ENCODE measurements at places on chromosomes 2 and 18.

- no peak for DNase-seq
These were observed 333.6 kb upstream of the UBE2E3 start for GRCh38 chr2:180646756-180647155.

- no peak for DNase-seq
These were observed 147.6 kb downstream of the HDAC4 start for GRCh38 chr2:239253264-239253663.

DNA sequence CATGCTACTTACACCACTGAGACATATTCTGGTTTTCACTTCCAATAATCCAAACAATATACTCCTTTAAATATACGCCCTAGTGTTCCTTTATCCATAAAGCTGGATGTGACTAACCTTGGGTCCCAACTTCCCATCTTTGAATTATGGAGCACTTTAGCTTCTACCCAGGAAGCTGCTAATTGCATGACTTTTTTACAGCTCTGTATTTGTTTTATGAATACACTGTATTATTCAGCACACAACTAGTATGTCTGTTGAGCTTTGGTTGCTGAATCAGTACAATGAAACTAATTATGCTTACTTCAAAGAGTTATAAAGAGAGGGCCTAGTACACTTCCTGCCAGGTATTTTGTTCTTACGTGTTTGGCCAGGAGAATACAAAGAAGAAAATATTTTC lies 118.5 kb downstream of the BAZ2B start:
- DNase-seq = no peak

- DNase-seq = no peak
These were observed 148.8 kb upstream of the STON1 start for GRCh38 chr2:48380989-48381625.

GRCh38 chr2:228999326-228999725 lies 271.8 kb downstream of the PID1 start:
- no peak for DNase-seq

DNA sequence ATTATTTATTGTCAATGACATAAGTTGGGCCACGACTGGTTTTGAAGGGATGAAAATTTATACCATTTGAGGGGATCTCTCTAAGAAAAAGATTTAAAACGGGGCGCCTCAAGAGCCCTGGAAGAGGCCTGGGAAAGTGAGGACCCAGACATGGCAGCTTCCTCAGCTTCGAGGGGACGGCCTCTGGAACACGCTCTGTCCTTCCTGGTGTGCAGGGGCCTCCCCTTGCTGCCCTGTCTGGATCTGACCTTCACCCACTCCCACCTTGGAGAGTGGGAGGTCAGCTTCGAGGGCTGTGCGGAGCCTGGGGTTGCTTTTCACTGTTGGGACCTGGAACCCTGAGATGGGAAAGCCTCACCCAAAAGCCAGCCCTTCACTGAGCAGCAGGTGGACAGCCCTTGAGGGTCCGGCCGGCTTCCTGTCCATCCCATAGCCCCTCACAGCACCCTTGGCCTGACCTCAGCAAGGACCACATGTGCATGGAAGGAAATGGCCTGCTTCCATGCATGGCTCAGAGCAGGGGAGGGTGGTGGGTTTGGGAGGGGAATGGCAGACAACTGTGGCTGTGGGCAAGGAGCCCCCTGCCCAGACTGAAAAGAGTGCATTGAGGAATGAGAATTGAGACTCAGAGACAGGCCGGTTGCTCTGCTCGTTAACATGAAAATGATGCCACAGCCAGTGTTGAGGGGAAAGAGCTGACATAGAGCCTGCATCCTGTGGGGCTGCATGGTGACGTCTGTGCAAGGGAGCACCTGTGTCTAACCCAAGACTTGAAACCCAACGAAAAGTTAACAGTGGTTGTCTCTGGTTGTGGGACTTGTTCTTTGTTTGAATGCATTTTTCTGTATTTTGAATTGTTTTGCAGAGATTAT lies 16.3 kb downstream of the FBLN7 start:
- no peak for DNase-seq

GRCh38 chr2:57802243-57802642 lies 244.4 kb upstream of the VRK2 start:
- DNase-seq = no peak

GRCh38 chr2:162058973-162059668 lies 14.9 kb downstream of the DPP4 start:
- no peak for DNase-seq

DNA sequence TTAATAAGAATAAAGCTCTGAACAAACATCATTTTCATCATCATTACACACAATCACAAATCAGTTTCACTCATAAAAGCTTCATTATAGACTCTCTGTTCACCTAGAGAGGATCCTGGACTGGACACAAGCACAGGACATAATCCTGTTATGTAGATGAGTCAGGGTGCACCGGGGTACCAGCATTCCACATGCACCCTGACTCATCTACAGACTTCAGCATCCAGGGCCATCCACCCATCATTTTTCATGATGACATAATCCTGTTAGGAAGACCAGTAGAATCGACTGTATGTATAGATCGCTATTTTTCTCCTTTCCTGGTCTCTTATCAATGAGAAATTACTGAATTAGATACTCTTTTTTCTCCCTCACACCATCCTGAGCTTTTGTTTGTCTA lies 73.7 kb upstream of the PIK3C3 start:
- no peak for DNase-seq

GRCh38 chr18:13451661-13452387 lies 233.3 kb downstream of the LDLRAD4 start:
- no peak for DNase-seq

DNA sequence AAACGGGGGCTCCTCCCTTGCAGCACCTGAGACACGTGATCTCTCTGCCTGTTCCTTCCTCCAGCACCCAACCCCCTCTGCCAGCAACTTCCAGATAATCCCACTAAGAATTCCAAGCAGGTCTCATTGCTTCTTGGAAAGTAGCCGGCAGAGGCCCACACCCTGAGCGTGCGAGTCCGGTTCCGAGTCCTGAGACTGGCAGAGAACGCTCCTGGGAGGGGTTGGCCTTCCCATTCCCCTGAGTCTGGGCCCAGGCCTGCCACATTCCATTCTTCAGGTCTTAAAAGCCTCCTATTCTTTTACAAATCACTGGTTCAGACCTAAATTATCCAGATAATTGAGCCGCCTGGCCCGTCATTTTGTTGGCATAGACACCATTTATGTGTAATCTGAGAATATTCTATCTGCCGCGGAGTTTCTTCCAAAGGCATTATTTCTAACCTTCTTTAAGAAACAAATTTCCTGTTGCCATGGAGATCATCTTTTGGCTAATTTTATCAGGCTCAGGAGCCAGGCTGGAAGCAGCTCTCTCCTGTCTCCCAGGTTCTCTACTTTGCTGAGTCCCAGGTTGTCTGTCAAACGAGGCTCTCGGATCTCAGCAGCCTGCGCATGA lies 165.4 kb downstream of the MYCN start:
- DNase-seq = no peak

GRCh38 chr2:71667256-71668182 lies 214.2 kb downstream of the DYSF start:
- no peak for DNase-seq

- DNase-seq = no peak
These were observed 32.3 kb downstream of the PTPN2 start for GRCh38 chr18:12851716-12852115.

Measured in NCI-H1436 (cell line).